ENCODE measurements at places on chromosomes 16 and 17.

DNA sequence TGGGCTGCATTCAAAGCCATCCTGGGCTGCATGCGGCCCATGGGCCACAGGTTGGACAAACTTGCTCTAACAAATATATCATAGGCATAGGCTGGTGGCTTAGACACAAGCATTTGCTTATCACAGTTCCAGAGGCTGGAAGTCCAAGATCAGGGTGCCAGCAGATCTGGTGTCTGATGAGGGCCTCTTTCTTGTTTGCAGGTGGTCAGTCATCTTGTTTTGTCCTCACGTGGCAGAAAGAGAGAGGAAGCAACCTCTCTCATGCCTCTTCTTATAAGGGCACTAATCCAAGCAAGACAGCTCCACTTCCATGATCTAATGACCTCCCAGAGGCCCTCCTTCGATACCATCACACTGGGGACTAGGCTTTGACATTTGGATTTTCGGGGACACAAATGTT is 238.7 kb upstream of the TNRC6C start:
- DNase-seq, result no peak

- no peak for DNase-seq
Observed at GRCh38 chr16:11053916-11054460, 109.6 kb downstream of the CLEC16A start.

- DNase-seq, result no peak
Observed at GRCh38 chr16:26727848-26728247, 338.9 kb upstream of the C16orf82 start.

DNA sequence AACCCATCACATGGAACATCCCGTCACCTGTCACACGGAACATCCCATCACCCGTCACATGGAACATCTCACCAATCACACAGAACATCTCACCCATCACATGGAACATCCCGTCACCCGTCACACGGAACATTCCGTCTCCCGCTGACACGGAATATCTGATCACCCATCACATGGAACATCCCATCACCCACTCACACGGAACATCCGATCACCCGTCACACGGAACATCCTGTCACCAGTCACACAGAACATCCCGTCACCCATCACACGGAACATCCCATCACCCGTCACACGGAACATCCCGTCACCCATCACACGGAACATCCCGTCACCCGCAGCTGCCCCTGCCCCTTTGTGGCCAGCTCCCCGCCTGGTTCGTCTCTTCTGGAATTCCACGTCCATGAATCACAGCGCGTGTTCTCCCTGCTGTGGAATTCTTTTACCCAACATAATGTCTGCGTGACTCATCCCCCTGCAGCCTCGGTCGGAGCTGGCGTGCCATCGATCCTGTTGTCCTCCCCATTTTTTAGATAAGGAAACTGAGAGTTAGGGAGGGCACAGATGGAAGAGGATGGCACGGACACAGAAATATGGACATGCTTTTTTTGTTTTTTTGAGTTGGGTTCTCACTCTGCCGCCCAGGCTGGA is 5.6 kb downstream of the CPNE7 start:
- DNase-seq, result no peak

GRCh38 chr17:80799538-80800480 is 191.8 kb upstream of the CHMP6 start:
- no peak for DNase-seq

- no peak for DNase-seq
Observed at GRCh38 chr16:71380831-71381230, 22.3 kb downstream of the CALB2 start.

DNA sequence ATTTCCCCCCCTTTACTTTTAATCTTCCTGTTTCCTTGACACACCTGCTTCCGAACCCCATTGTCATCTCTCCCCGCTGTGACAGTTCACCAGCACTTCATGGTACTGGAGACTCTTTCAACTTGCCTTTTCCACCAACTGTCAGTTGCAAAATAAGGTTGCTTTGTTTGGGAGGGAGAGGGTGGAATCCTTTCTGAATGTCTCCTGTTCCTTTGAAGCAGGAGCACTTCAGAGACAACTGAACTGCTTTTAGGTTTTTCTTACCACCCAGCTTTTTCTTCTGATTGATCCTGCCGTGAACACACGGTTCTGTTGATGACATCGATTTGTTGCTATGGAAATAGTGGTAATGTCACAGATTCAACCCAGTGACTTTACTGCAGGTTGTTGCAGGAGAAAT is 42.0 kb downstream of the RPA1 start:
- DNase-seq, result peak; percentile 38

DNA sequence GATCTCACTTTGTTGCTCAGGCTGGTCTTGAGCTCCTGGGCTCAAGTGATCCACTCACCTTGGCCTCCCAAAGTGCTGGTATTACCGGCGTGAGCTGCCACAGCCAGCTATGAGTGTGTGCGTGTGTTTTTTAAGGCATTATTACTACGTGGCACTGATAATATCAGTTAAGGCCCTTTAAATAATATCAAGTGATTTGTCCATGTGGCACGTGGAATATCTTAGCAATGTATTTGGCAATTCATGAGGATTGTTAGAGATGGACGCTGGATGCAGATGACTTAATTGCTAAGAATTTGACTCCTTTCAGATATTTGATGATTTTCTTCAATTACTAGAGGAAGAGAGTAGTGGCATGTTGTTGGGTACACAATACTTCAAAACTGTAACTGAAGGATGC is 25.5 kb upstream of the PMP22 start:
- no peak for DNase-seq

GRCh38 chr17:12180644-12181261 is 160.1 kb downstream of the MAP2K4 start:
- no peak for DNase-seq

GRCh38 chr17:3663102-3664011 is 5.0 kb downstream of the TAX1BP3 start:
- DNase-seq, result no peak

DNA sequence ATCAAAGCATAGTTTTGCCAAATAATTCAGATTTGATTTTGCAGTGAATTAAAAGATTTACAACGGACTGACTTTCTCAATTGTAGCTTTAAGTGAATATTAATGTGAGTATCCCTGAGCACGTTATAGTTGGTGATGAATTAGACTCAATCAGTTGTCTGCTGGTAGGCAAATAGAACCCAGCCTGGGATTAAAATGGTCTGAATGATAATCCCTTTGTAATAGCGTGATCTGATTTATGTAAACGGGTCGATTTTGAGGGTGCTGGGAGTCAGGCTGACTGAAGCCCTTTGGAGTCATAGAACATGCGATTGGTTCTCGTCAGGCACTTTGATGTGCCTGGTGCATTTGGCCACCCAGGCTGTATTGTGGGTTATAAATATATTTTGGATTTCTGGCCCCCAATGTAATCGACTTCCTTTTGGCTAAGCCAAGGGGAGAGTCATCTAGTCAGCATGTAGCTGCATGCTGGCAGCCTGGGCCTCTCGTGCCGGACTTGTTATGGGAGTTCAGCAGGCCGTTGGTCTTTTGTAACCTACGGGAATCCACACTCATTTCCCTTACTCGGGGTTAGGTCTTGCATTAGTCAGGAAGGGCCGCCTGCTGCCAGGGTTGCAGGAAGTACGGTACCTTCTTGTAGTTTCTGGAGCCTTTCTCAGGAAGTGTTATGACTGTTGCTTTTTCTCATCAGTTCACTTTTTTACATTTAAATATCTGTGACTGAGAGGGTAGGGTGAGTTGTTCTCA is 5.4 kb downstream of the PGS1 start:
- no peak for DNase-seq

GRCh38 chr16:65494609-65495008 is 372.7 kb upstream of the CDH11 start:
- no peak for DNase-seq

- no peak for DNase-seq
Observed at GRCh38 chr17:50629902-50630301, 4.8 kb upstream of the ABCC3 start.

GRCh38 chr17:15742051-15742795 is 10.1 kb downstream of the TBC1D26 start:
- DNase-seq, result no peak

GRCh38 chr17:77724876-77725615 is 233.5 kb upstream of the TNRC6C start:
- DNase-seq, result no peak

DNA sequence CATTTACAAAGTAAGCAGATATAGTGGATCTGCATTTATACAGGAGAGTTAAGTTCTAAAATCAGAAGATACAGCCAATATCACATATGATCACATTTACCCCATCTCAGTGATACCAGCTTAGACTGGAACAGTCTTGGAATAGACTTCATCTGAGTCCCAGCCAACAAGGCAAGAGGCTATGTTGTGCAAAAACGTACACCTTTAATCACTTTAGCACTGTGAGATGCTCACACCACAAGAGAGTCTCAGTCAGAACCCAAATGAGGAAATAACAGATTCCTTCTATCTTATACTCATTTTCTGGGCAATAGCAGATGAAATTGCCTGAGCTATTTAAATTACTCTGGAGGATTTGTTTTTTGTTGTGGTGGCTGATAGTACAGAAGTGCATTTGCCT is 145.6 kb downstream of the ANKFN1 start:
- no peak for DNase-seq

DNA sequence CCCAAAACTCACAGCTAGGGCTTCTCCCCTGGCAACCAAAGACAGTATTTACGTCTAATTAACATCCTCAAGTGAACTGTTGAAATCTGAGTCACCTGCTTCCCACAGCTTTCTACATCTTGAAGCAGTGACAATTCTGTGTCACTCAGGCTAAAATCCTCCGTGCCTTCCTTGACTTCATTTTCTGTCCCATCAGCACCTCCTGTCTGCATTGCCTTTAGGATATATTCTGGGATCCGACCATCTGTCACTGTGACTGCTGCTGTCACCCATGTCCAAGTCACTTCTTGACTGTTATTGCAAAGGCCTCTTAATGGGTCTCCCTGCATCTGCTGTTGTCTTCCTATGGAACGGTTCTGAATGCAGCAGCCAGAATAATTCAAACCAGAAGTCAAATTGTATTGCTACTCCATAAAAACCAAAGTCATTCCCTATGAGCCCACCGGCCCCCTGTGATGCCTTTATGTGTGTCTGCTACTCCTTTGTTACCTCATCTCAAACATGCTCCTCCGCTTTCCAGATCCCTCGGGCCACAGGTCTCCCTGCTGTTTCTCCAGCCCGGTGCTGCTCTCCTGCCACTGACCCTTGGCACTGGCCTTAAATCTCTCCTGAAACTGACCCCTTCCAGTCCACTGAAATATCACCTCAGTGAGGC is 56.9 kb downstream of the WWP2 start:
- no peak for DNase-seq

- no peak for DNase-seq
Observed at GRCh38 chr17:8502126-8502525, 66.4 kb downstream of the NDEL1 start.

- DNase-seq, result no peak
Observed at GRCh38 chr16:31880322-31880979, 6.8 kb downstream of the ZNF267 start.

DNA sequence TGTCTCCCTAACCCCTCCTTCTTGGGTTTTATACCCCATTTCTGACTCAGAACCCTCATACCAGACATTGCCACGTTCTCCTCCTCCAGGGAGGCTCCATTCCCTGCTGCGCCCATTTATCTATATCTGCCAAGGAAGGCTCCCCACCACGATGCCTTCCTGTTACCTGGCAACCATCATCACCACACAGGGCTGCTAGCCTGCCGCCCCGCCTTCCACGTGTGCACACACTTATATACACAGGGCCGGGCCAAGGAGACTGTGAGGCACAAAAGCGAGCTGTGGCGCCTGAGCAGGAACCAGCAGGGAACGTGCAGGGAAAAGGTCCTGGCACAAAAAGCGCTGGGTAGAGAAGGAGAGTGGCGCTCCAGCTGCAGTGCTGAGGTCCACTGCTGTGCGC is 261.8 kb downstream of the CBLN1 start:
- no peak for DNase-seq

DNA sequence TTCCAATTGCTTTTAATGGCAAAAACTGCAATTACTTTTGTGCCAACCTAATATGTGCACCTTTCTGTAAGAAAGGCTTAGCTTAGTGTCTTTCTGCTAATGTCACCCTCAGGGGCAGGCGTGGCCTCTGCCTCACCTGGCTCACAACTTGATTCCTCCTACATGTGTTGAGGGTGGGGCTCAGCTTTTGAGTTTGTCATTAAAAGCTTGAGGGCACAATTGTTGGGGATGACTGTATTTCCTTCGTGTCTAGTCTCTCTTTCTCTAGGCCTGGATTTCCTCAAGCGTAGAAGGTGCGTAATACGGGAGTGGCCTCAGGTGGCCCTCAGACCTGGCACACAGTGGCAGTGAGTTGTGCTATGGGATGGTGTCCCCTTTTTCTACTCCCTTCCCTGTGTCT is 94.4 kb downstream of the CLEC16A start:
- no peak for DNase-seq

DNA sequence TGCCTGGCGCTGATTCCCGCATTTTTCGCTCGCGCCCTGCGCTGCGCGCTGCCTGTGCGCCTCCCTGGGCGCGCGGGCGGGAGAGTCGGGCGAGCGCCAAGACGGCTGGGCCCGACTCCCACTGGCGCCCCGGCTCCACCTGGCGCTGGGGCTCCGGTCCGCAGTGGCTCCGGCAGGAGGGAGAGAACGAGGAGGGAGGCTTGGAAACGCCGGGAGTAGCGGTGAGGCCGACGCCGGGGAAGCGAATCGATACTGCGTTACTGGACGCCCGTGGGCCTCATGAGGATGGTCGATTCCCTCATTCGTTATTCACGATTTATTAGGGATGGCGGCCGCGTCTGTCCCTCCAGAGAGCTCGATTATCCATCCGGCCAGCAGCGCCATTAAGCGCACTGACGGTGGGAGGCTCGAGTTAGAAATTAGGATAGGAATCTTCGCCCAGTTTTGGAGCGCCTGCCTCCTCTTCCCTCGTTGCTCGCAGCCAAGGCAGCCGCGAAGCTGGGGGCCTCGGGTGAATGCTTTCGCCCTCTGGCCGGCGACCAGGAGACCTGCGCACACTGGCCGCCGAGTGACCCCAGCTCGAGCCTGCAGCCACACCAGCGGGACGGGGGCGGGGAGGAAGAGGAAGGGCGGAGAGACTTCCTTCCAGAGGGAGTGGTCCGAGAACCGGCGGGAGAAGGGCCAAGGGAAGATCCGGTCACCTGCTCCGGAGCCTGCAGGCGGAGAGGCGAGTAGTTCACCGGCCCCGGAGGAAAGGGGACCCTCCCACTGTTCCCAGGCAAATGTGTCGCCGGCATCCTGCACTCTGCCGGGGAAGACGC is 1.3 kb upstream of the PCGF2 start:
- peak; percentile 49 for DNase-seq

DNA sequence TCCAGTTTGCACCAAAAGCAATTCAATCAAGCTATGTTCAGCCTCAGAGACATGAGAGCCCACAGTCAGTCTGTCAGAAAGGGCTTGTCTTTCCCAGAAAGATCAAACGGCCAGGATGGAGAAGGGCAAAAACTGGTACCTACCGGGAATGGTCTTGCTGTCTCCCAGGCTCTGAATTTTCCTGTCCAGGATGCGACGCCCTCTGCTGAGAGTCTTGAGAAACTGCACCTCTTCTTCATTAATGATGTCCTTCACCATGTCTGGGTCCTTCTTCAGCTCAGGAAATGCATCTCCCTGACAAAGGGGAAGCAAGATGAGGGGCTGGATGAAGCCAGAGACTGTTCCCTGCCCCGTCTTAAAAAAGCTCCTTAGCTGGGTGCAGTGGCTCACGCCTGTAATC is 15.8 kb upstream of the EXOSC6 start:
- no peak for DNase-seq

DNA sequence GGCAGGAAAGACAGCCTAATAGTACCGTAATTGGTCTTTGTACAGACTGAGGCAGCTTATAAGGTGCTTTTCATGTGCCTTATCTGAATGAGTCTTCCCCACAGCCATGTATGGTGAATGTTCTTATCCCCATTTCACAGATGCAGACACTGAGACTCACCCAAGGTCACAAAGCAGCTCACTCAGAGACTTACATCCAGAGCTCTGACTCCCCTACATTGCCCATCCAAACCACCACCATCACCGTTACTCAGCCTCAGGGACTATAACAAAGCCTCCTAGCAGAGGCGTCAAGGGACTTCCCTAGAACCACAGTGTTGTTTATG is 627 bp upstream of the GPR179 start:
- DNase-seq, result no peak

All from stimulated activated naive CD4-positive, alpha-beta T cell (primary cell).